ENCODE measurements at places on chromosomes 1 and 21.

- DNase-seq = peak; percentile 70
Observed at GRCh38 chr1:6614019-6614928, 743 bp downstream of the PHF13 start.

- DNase-seq = no peak
Observed at GRCh38 chr1:41740058-41740457, 178.7 kb downstream of the HIVEP3 start.

DNA sequence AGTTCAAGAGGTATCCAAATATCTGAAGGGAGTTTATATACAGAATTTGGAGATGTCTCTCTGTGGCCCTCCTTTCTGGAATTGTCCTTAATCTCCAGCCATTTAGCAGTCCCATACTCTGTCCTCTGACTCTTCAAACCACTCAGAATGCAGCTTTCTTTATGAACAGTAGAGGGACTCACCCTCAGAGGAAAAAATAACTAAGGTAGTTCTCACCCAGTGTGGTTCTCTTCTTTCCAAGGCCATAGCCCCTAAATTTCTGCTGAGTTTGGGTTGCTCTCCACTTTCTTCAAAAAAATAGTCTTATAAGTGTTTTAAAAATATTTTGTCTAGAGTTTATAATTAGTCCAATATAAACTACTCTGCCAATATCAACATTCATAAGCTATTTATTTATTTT lies 369.7 kb downstream of the MATN1 start:
- DNase-seq = no peak

DNA sequence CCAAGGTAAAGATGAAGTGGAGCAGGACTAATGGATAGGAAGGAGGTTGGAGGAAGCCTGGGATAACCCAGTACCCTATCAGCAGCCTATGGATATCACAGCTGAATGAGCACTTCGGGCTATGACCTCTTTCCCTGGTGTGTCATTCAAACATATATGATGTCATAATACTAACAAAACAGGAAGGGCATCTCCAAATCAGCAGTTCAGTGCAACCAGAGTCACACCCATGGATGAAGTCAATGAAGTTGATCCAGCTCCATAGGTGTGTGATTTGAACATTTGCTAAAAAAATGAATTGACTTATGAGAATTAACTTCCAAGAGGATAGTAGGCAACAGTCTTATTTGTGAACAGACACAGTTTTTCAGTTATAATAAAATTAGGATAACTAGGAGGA lies 1.7 kb upstream of the C1orf116 start:
- DNase-seq = no peak

- peak; percentile 44 for DNase-seq
Observed at GRCh38 chr1:6198646-6199297, 623 bp downstream of the RPL22 start.

DNA sequence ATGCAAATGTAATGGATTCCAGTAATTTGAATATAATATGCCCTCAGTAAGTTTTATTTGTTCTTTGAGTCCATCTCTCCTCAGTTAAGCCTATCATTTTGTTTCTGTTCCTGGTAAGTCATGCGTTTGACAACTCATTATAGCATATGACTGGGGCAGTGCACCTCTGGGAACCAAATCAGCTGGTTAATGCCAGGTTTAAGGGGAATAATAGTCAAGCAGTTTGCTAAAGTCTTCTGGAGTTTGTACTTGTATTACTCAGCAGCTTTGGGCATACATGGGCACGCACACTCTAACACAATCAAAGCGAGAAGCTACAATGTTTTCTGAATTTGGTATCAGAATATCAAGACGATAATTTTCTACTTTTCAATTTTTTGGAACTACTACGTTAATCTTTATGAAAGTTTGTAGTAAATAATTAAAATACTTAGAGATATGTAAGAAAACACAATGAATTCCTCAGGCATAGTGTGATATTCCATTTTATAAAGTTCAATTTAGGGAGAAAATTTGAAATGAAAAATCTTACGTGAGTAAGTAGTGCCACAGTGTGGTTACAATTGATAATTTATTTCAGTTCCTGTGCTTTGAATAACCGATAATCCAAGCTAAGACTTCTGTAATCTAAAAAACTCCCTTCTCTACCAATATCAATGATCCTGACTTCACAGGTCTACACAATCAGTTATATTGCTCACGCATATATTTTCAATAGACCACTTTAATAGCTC lies 43.8 kb upstream of the KCTD3 start:
- DNase-seq = no peak

DNA sequence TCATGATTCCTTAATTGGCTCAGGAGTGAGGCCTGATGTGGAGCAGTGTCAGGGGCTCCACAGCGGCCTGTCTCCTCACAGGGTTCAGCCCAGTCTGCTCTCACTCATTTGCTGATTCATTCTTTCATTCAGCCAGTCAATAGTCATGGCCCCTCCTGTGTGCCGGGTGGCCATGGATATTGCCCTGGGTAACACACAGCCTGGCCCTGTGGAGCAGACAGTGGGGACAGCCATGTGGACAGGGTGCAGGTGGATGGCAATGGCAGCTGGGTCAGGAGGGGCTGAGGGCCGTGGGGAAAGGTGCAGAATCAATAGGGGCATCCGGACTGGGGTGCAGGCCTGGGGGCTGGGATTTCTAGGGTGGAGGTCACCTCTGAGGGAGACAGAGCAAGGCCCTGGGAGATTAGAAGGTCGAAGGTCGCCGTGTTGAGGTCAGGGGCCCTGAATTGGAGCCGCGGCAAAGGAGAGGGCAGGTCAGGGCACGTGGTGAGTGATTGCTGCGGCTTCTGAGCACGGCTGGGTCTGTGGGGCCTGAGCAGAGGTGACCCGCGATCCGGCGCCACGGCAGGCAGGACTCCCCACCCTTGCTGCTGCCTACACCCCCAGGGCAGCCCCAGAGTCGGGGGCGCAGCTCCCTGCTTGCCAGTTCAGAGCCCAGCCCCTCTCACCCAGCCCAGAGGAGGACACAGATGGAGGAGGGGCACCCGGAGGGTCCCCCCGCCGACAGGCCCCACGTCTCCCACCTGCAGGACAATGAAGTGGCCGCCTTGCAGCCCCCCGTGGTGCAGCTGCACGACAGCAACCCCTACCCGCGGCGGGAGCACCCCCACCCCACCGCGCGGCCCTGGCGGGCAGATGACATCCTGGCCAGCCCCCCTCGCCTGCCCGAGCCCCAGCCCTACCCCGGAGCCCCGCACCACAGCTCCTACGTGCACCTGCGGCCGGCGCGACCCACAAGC lies 33.4 kb downstream of the SLC19A1 start:
- DNase-seq = no peak

DNA sequence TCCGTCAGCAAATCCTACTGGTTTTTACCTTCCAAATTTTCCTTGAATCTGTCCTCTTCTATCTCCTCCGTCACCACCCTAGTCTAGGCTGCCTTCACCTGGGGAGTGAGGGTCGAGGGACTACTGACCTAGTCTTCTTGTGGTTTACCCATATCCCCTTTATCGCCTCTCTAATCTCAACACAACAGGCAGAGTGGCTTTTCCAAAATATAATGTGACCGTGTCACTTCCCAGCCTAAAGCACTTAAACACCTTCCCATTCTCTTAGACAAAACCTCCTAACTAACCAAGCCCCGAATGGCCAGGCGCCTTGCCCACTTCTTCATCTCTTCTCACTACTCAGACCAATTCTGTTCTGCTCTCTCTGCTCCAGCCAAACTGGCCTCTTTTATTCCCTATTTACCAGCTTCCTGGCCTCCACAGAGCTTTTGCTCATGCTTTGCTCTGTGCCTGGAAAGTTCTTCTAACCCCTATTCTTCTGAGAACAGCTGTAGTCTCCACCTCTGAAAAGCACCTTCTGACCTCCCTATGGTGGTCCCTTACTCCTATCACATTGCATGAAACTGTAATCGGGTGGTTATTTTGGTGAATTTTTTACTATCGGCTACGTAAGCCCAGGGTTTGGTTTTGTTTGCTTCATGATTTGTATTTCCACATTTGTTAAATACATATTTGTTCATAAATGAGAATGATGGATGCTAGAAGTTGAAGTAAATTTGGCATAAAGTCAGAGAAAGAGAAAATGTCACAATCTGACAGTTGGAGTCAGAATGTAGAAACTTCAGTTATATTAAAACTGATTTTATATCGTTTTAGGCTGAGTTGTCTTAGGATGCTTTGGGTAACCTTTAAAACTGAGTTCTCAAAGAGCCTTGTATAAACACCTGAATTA lies 1.2 kb upstream of the NBPF1 start:
- DNase-seq = peak; percentile 2

DNA sequence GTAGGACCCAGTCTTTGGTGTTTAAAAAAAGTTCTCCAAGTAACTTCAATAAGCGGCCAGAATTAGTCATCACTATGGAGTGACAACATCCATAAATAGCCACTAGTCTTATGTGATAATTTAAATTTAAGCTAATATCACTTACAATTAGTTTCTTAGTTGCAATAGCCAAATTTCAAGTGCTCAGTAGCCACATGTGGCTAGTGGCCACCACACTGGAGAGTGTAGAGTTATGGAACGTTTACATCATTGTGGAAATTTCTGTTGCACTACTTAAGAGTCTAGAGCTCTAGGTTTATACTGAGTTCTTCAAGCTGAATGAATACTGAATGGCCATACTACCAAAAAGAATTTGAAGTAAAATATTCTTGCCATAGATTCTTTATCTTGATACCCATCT lies 121.1 kb downstream of the RUNX1 start:
- no peak for DNase-seq

GRCh38 chr1:67134695-67135094 lies at the start of gene C1orf141:
TSS of gene C1orf141 (minus strand) at chr1:67134970. CDS start at chr1:67127240, 7,730 bp downstream.
- no peak for DNase-seq

DNA sequence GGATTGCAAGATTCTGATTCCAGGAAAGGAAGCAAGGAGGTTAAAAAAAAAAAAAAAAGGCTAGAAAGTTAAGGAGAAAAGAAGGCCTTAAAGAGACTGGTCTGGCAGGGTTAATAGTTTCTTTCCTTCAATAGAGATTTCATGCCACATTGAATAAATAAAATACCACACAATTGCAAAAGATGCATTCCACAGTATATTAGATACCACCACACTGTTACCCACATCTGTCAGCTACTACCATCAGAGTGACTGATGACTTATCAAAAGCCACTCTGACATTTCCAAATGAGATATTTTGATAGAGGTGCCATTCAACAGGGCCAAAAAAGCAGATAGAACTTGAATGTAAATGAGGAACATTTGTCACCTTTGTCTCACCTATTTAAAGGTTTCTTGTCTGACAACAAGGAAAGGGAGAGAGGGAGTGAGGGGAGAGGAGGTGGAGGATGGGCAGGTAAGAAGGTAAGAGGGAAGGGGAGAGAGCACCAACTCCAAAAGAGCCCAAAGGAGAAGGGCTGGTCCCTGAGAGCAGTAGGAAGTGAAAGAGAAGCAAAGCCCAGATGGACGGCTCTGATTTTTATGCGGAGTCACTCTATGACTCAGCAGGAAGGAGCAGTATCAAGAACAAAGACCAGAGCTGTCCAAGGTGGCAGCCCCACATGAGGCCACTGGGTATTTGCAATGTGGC lies 38.3 kb downstream of the LRRN2 start:
- DNase-seq = no peak

DNA sequence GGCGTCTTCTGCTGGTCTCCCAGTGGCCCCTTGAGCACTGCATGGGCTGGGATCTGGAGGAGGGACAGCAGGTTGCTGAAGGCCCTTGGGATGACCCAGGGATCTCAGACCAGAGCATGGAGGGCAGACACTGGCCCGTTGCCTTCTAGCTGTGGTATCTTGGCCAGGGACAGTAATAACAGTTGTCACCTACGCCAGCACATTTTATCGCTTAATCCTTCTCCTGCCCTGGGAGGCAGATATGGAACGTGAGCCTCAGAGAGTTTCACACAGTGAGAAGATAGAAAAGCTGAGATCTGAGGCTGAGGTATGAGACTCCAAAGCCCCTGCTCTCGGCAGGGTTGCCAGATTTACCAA lies 40.1 kb upstream of the RD3 start:
- no peak for DNase-seq

- no peak for DNase-seq
Observed at GRCh38 chr1:93670141-93670540, 11.5 kb downstream of the BCAR3 start.

DNA sequence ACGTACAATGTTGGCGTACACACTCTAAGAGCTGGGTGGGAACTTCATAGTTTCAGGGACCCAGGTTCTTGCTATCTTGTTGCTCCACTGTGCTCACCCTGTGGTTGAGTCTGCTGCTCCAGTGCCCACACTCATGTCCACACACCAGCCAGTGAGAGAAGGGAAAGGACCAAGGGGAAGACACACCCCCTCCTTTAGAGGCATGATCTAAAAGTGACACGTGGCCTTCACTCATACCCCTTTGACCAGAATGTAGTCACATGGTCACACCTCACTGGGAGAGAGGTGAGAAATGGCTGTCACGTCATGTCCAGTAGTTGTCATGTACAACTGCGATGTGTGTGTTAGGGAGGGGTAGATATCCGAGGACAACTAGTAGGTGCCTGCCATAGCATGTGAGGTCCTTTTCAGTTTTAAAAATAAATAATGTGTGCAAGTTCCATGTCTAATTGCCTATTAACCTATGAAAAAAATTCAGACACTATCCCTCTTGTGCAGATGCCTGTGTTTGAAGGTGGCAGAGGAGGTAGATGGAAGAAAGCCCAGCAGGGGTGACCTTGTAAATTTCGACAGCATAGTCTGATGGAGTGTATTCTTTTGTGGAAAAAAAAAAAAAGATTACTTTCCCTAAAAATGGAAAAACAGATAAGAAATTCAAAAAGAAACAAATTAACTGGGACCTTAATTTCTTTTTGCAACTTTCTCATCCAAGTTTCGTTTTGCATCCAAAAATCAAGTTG lies 149.6 kb downstream of the C1orf21 start:
- DNase-seq = no peak

- DNase-seq = no peak
Observed at GRCh38 chr1:63004868-63005267, 220.9 kb downstream of the ATG4C start.

DNA sequence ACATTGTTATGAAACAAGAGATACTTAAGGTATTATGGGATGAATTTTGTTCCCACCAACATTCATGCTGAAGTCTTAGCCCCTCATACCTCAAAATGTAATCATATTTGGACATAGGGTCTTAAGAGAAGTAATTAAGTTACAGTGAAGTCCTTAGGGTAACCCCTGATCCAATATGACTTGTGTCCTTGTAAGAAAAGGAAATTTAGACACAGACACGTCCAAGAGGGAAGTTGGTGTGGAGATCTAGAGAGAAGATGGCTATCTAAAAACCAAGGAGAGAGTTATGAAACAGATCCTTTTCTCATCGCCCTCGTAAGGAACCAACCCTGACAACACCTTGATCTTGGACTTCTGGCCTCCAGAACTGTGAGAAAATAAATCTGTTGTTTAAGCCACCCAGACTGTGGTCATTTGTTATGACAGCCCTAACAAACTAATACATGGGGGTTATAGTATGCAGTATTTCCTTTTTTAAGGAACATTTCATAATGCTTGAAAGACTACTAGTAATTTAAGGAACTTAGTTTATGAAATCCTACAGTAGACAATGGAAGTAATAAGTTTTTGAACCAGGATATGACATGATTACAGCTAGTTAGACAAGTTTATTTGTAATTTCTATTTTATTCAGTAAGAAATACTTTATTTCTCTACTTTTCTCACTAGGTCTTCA lies 875.5 kb upstream of the ADGRL2 start:
- no peak for DNase-seq

GRCh38 chr1:14529475-14529874 lies 69.0 kb upstream of the KAZN start:
- no peak for DNase-seq
